ENCODE measurements at places on chromosomes 2 and 18.
A peak's percentile ranks its signal among the peaks of the same experiment; 100 is the strongest.

GRCh38 chr2:68368654-68369336 lies 3.7 kb downstream of the PLEK start:
- no peak for DNase-seq

- DNase-seq = peak; percentile 93
These were observed at the start of gene CLK1 for GRCh38 chr2:200864176-200865034. TSS of gene CLK1 (minus strand) at chr2:200864658. CDS start at chr2:200861862, 2,796 bp downstream.

DNA sequence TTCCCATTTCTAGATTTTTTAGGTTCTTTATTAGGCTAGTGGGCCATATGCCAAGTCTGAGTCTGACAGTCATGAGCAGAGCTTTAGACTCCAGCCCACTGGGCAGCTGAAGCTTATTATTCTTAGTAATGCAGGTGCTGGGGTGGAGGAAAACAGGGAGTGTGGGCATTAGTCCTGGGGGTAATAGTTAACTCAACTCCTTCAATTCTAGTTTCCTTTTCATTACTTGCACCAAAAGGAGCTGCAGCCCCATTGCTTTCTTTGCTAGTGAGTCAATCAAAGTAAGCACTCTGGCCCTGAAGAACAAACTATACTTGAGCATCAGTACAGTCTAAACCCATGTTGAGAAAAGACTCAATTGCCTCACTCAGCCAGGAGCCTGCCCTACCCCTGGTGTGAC lies 35.5 kb downstream of the ICOS start:
- no peak for DNase-seq

- DNase-seq = peak; percentile 40
These were observed 52.1 kb upstream of the LAPTM4A start for GRCh38 chr2:20103530-20103929.

DNA sequence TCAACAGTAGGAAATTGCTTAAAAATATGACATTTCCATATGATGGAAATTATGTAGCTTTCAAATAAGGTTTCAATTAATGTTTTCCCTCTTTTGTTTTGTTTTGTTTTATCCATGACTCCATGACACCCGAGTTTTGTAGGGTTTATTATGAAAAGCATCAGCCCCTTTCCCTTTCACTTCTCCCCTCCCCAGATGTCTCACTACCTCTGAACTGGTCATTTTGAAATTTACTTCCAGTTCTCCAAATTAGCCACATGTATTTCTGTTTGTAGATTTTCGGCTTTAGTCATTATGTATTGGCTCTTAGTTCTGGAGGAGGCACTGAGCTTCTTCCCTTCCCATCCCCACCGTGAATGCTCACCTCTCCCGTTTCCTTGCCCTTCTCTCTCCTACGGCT lies 18.6 kb upstream of the VPS4B start:
- DNase-seq = no peak

DNA sequence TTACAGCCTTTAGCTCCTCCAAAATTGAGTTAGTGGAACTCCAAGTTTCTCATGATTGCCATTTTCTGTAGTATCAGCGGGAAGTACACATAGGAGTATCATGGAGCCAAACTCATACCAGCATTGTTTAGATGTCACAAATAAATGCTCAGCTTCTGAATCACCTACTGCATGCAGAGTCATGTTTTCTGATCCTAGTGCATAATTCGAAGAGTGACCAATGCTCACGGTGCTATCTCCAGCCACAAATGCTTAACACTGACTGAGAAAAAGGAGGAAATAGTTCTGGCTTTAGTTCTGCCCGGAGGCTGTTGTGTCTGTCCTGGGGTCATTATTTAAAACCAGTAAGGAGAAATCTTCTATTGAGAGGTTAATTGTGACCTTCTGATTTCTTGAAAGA lies 45.4 kb upstream of the LRATD1 start:
- no peak for DNase-seq

DNA sequence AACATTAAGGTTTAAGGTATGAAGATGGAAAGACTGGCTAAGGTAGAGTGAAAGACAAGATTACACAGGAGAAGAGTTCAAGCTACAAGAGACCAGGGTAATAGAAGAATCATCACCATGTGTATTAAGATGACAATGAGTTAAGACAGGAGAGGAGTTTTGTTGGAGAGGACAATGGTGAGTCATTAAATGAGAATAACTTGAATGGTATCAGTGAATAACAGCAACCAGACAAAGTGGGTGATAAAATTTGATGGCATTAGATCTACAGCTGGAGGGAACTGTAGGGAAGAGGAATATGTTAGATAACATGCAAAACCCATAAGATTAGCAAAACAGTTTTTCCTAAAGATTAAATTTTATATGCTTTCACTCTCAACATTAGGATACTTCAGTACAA lies 18.8 kb upstream of the ENOSF1 start:
- DNase-seq = peak; percentile 93

DNA sequence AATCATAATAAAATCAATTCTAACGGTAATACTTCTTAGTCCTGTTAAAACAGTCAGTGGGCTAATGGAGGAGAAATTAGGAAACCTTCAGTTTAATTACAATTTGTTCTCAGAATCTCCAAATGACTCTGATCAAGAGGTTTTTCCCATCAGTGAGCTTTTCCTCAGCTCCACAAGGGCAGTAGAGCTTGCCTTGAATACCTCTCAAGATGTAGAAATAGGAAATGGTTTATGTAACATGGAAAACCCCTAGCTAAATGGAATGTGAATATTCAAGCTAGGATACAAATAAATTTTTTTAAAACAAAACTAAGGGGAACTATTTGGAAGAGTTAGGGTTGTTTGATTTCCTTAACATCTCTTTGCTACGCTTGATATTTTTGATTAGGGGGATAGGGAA lies 87.5 kb downstream of the PLEKHM3 start:
- no peak for DNase-seq

DNA sequence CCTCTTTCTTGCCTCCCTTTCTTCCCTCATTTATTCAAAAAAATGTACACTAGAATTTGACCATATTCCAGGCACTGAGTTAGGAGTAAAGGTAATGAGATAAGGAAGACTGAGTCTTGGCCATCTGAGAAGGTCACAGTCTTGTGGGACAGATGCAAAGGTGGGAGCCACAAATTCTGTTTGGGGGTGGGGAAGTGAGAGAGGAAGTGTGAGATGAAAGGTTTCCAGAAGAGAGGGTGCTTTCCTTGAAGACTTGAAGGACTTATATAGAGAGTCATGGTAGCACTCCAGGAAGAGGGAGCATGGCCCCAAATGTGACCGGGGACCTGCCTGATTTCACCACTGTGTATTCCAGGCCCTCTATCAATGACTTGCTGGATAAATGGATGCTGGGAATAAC lies 320.6 kb downstream of the LPIN1 start:
- DNase-seq = no peak

DNA sequence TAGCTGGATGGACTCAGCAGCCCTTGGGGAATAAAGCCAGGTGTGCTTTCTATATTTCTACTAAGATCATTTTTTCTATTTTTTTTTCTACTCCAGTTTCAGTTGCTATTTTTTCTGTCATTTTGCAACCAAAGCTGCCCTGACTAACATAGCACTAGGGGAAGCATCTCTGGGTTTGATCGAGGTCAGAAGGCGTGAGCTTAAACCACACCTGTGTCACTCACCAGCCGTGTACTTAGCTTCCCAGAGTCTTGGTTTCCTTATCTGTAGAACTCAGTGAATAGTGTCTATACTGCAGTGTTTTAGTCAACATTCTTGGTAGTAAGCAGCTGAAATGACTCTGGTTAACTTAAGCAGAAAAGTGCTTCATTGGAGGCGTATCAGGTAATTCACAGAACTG lies 489.6 kb upstream of the SPRED2 start:
- no peak for DNase-seq

DNA sequence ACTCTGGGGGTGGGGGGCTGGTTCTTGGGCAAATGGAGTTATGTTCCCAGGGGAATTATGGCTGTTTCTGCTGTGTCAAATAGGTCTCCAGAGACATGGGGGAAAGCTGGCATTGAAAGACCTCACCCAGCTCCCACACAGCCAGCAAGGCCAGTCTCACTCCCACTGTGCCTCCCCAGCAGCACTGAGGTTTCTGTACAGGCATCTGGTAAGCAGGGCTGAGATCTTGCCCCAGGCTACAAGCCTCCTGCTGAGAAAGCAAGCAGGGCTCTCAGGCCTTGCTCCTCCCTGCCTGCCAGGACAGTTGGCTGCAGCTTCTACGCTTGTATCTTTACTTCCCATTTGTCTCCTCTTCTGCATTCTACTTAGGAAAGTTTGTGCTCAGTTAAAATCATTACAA lies 50.5 kb upstream of the FHOD3 start:
- no peak for DNase-seq

- no peak for DNase-seq
These were observed at the start of gene CCDC195 for GRCh38 chr2:224716201-224716600. TSS of gene CCDC195 (minus strand) at chr2:224716365. CDS start at chr2:224716365, 0 bp downstream.

All from hematopoietic multipotent progenitor cell treated with erythropoietin and hydrocortisone succinate and interleukin-3 and kit ligand, for 8 days (in vitro differentiated cells).